Small intestine (tissue), 16 donors: ENCODE measurements at places on chromosomes 1 and 21. TPM values are rescaled to one million over a fixed set of nuclear protein-coding genes. Genes with fewer than 3 reads are reported as not detected.

KCNE1 gene
- not detected for polyA plus RNA-seq

TEDDM1 gene
- not detected for polyA plus RNA-seq

UBXN11 gene
- polyA plus RNA-seq: 35.5 TPM

KPRP gene
- polyA plus RNA-seq: not detected

WRAP73 gene
- polyA plus RNA-seq: 33.0 TPM

CYP4A22 gene
- 1.3 TPM for polyA plus RNA-seq

CELA3B gene
- polyA plus RNA-seq: 11.4 TPM

S100A14 gene
- 952 TPM for polyA plus RNA-seq

DNA sequence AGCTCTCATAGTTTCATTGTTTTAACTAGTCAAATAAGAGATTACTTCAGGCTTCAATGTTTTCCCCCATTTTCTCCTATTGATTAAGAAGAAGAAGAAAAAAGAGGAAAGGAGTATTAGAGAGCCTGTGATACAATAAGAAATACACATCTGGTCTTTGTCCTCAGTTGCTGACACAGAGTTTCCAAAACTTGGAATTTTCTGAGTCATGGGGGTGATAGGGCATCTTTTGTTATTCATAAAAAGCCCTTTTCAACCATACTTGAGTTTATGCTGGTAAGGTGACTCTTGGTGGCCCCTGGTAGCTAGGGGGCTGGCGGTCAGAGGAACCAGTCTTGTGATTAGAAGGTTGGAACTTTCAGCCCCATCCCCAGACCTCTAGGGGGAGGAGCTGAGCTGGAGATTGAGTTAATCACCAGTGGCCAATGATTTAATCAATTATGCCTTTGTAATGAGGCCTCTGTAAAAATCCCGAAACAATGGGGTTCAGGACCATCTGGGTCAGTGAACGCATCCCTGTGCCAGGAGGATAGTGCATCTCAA is 28.9 kb upstream of the KLF18 start:
- H3K36me3 ChIP-seq: no peaks in the 10 kb centered on the region
- H3K4me3 ChIP-seq: no peak overlapping the region
- H3K27ac ChIP-seq: no peak overlapping the region
- peaks cover 1% of the 10 kb centered on the region for H3K27me3 ChIP-seq
- DNase-seq: no peak

DNA sequence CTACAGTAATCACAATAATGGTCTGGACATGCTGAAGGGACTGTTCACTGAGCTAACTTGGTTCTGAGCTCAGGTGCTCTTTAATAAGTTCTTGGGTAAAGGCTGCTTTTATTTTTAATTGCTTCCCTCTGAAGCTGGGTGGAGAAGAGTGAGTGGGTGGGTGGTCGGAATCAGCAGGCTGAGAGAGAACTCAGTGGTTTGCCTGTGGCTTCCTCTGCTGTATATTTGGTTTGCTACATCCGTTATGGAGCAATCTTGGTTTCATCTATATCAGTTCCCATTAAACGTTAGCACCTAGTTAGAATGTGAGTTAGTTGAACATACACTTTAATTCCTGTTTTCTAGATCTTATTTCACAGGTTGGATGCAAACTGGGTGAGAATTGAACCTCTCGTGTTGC is 23.3 kb downstream of the CNIH4 start:
- no peak overlapping the region for H3K4me3 ChIP-seq
- H3K27me3 ChIP-seq: no peaks in the 10 kb centered on the region
- H3K4me1 ChIP-seq: no peaks in the 10 kb centered on the region
- H3K36me3 ChIP-seq: peaks cover 18% of the 10 kb centered on the region
- no peak overlapping the region for H3K27ac ChIP-seq
- peak; percentile 49 for DNase-seq

DNA sequence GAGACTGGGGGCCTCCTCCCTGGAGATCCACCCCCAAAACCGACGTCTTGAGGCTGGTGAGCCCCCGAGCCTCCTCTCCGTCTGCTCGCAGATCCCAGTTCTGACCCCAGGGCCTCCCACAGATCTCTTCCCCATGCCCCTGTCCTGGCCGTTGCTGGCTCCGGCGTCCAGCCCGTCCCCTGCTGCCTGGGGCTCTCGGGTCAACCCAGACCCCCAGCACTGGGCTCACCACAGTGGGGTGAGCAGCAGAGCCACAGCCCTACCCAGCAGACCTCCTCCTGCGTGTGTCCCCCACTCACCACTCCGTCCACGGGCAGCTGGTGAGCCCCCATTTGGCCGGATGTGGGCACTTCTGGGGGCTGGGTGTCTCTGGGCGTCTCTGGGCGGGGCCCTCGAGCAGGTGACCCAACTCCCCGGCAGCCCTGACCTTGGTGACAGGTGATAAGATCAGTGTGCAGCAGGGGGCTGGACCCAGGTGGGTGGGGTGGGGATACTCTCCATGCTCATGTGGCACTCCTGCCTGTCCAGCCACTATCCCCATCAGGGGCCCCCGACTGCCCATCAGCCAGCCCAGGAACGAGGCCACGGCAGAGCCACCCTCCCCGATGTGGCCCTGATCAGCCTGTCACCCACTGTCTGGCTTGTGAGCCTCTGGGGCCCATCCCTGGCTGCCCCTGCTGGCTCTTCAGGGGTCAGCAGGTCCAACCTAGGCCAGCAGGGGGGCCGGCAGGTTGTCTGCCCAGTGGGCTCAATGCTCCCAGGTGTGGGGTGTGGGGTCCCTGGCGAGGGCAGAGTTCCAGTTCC is 709 bp downstream of the TNFRSF14 start:
- peak; percentile 93 for DNase-seq
- H3K27ac ChIP-seq: peak overlapping the region; percentile 96
- peak overlapping the region; percentile 92 for H3K4me3 ChIP-seq
- peaks cover 64% of the 10 kb centered on the region for H3K4me1 ChIP-seq

GRCh38 chr1:227753999-227754711 is 18.9 kb downstream of the SNAP47 start:
- no peak overlapping the region for H3K4me3 ChIP-seq
- H3K27ac ChIP-seq: no peak overlapping the region
- H3K36me3 ChIP-seq: peaks cover 2% of the 10 kb centered on the region
- H3K27me3 ChIP-seq: no peaks in the 10 kb centered on the region
- H3K4me1 ChIP-seq: no peaks in the 10 kb centered on the region
- no peak for DNase-seq
